Left ventricle myocardium inferior (tissue), 1 donor: ENCODE measurements at places on chromosomes 3 and 15. TPM values are rescaled to one million over a fixed set of nuclear protein-coding genes. Genes with fewer than 3 reads are reported as not detected.

Gene KBTBD13
- 5.2 TPM for total RNA-seq

DNA sequence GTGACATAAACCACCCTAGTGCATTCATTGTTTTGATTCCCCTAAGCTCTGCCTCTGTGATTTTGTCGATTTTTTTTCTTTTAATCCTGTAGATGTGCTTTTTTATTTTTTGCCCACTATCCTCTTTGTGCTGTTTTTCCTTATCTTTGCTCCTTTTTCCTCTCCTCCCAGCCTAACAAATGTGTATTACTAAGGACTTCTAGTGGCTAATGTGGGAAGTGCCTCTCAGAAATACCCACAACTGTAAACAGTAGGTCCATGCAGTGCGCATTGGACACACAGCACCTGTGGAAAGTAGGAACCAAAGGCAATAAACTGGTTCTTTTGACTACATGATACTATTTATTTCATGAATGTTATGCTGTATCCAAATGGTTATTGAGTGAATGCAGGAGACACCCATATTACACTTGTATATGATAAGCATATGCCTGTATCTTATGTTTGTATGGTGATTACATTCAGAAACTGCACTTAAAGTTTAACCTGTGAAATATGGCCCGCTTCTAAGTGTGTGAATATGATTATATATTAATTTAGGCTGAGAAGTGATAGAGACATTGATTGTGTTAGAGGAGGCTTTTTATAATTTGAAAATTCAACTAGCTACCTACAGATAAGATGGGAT, 147.8 kb downstream of the PLCL2 start:
- no peak for DNase-seq

GRCh38 chr15:68419301-68420175, 12.4 kb downstream of the ITGA11 start:
- no peak for DNase-seq

DNA sequence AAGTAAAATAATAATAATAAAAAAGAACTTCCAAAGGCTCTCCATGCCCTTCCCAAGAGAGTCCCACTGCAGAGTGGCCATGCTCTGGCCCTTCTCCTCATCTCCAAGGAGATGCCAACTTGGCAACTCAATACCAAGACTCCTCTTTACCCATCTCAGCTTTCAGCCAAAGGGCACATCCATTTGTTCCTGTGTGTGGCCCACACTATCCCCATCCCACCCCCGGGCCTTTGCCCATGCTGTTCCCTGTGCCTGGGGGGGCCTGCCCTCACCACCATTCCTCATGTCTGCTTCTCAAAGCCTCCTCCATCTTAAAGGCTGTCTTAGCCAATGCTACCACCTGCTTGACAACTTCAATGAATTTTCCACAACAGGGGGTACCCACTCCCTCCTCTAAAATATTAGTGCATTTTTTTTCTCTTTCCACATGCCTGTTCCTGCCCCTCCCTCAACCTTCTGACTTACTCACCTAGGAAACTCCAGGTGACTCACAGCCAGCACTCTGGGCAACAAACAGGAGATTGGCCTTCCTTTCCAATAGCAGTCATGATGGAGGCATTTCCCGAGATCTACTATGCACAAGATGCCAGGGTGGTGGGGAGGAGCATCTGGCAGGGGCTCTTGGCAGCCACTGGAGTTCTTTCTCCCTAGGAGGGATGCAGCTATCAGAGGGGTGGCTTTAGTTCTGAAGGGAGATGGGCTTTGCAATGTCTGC, 109.4 kb upstream of the SMAD3 start:
- DNase-seq, result no peak

GRCh38 chr15:71804226-71804625, 6.1 kb upstream of the NR2E3 start:
- DNase-seq, result no peak

GRCh38 chr15:25787855-25788520, 75.1 kb downstream of the ATP10A start:
- no peak for DNase-seq

DNA sequence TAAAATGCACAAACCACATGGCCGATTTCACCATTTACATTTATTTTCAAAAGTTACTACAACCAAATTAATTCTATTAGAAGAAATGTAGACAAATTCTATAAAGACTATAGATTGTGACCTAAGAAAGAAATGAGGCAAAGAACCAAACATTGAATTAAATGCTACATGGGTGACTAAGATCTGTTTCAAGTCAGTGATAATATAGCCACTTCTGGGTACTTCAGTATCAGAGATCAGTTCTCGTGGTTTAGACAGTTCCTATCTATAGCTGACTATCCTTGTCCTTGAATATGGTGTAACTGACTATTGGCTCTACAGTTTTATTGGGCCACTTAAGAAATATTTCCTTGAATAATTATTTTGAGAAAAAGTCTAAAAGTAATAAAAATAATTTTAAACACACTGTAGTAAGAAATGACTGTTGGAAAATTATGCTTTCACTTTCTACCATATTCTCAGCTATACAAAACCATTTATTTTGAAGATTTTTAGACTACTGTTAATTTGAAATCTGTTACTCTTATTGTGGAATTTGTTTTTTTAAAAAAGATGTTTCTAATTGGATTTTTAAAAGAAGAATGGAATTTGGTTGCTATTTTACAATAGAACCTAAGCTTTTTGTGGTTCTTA, 14.1 kb downstream of the KCNMB3 start:
- DNase-seq, result no peak

DNA sequence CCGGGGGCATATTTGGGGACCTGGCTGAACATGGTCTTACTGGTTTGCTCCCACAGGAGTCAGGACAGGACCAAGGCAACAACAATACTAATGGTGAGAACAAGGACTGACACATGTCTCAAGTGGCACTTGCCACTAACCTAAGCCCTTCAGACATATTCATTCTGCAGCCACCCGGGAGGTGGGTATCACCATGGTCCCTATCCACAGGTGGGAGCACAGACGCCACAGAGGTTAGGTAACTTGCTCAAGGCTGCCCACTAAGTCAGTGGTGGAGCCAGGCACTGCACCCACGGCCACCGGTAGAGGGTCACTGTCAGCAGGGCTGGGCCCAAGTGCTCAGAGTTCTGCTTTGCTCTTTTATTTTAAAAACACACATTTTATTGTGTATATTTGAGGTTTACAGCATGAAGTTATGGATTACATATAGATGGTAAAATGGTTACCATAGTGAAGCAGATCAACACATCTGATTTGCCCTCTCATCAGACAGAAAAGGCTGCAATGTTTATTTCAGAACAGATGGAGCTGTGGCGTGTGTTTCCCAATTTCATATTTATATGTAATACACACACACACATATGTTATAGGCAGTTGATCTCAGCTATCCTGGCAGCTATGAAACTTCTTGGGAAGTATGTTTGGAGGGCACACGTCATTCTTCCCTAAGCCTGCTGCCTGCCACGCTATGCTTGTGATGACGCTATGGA, 30.0 kb upstream of the SLC41A3 start:
- DNase-seq, result no peak
